Muscle of back (tissue), 13 donors: ENCODE measurements at places on chromosomes 2 and 18.

DNA sequence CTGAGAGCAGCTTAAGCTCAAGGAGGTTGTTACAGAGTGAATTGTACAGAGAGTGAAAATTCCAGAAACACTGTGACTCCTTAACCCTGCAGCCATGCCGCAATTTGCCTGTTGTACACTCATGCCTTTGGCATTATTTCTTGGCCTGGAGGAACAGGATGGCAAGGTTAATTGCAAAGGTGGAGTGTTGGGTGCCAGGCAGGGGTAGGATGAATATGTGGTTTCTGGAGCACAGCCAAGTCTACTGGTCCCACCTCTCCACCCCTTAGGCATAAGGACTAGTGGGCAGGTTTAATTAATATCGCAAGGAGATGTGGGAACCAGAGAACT is 250.2 kb downstream of the LRRTM1 start:
- no peak for DNase-seq

DNA sequence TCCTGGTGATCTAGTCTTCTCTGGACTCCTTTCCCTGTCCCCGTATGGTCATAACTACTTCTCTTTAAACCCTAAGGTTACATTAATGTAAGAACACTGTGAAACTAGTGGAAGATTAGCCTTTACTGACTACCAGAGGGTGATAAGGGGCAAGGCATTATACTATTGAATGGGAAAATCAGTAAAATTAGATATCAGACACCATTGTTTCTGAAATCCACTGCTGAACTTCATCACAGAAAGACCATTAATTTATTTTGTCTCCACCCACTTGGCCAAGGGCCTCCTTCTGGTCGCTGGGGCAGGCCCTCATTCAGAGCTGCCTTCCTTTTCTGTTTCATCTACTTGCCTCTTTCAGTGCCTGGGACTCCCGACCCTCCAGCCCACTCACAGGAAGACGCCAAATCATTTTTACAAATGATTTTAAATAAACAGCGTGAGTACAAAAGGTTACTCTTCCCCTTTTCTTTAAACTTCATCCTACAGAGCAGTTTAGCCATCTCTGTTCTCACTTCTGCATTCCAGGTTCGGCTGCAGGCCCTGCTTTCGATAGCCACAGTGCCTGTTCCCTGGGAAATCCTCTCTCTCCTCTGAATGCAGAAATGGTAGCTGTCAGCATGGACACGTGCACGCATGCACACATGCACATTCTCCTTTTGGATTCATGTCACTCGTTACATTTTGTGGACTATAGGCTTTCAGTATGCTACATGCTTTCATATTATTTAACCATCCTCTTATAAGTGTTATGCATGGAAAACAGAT is 70.3 kb upstream of the DOCK10 start:
- peak; percentile 40 for DNase-seq

DNA sequence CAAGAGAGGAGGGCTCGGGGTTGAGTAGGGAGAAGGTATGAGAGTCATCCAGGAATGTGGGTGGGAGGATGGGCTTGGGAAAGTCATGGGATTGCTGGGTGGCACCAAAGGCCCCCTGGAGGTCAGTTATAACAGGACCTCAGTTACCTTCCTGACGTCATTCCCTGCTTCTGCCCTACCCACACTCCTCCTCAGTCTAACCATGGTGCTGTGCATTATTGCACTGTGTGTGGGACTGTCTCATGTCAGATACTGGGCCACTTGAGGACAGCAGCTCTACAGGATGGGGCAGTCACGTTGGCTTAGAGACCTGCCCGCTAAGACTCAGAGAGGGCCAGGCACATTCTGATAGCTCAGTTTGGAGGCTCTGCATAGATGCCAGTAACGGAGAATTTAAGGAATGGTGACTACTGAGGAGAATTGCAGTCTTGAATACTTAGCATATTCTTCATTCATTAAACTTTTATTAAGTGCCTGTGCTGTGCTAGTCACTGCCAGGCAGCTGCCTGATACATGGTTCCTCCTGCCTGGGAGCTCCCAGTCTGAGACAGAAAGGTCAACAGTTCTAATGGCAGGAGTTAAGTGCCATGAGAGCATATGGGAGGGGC is 90.5 kb downstream of the LAMA3 start:
- DNase-seq = no peak

- peak; percentile 90 for DNase-seq
Observed at GRCh38 chr2:176161825-176162626, 4.9 kb downstream of the HOXD3 start.

- DNase-seq = no peak
Observed at GRCh38 chr2:119111115-119111975, 47.2 kb downstream of the C1QL2 start.
